ENCODE measurements at places on chromosomes 4 and X.

DNA sequence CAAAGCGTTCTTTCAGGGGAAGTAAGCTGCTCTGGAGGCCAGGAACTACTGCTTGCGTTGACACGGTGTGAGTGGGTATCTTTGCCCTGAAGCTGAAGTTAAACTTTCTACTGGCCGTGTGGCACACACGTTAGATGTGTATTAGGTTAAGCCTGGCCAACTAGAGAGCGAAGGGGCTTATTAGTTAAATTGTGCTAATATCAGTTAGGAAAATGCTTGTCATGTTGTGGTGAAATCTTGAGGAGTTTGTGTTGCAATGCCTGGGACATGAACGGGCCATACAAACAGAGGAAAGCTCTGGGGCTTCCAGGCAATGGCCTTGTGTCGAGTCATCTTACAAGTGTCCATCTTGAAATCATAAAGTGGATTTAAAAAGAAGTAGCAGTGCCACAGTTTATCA, 62.6 kb downstream of the NSUN7 start:
- no peak for DNase-seq

GRCh38 chr4:147173797-147174432, 228.3 kb upstream of the TTC29 start:
- DNase-seq = no peak

DNA sequence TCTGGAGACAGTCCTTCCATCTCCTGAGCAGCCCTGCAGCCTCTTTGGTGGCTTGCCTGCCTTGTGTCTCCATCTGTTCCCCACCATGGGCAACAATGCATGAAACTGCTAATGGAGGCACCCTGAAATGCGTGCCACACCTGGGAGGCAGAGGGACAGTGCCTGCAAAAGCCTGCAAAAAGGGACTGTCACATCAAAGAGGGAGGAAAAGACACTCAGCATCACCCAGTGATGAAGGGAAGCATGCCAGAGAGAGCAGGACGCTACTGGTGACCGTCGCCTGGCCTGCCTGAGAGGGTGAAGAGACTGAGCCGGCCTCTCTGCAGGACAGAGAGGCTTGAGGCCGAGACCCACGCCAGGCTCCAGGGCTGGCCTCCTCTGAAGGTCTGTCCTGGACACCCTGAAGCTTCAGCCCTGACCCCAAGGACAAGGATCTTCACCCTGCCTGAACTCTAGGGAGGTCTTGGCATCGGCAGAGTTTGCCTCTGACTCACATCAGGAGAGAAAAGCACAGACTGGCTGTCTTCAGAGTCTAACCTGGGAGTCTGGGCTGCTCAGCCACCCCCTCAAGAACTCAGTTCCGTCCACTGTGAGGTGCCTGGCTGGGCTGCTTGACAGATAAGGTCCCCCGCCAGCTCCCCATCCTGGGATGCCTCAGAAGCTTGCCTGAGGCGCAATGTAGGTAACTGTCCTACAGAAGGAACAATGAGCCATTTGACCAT, 8.1 kb downstream of the ACSL1 start:
- DNase-seq = no peak

- no peak for DNase-seq
These were observed 57.9 kb upstream of the CLDN34 start for GRCh38 chrX:9909254-9909653.

GRCh38 chr4:8241895-8242696, 27.5 kb upstream of the HTRA3 start:
- no peak for DNase-seq

DNA sequence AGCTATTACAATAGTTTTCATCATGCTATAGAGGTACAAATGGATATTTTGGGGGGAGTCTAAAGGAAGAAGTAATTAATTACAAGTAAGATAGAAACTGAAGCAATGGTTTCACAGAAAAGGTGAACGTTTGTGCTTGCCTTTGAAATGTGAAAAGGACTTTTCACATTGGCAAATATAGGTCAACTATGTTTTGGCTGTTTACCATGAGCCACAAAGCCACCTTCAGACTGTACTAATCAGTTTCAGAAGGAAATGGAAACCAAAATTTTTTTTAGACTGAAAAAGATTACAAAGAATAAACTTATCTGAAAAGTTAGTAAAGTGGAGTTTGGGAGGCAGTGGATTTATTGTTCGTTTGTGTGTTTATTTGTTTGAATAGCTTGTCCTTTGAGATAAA, 32.1 kb downstream of the SYTL5 start:
- DNase-seq = no peak

DNA sequence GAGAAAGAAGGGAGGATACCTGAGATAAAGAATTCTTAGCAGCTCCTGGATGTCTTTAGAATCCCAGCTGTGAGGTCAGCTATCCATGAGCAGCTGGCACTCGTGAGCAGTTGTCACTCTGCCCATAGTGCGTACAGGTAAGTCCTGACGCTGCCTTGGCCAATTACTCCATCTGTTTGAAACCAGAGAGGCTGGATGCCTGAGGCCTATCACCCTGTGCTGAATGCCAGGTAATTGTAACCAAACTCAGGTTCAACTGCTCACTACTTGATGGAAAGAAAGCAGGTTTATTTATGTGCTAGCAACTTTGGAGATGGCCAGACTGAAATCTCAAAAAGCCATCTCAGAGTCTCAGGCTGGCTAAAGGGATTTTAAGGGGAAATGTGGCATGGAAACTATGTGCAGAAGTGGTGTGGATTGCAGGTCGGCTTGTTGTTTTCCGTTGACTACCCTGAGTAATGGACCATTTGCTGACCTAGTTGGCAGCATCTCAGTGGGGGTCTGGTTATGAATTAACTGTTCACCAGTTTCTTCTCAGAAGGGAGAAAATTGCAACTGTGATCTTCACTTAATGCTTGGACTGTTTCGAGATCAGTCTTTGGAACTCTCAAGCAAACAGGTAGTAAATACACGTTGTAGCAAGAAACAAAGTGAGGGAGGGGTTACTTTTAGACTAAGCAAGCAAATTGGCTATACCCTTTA, 1614.0 kb upstream of the PCDH10 start:
- DNase-seq = no peak

- no peak for DNase-seq
These were observed 35.9 kb downstream of the GYPA start for GRCh38 chr4:144104509-144105130.

- DNase-seq = no peak
These were observed 652.2 kb upstream of the DIPK2B start for GRCh38 chrX:45852884-45853283.
